Kidney epithelial cell (primary cell): ENCODE measurements at places on chromosomes 16 and 17.

- peak; percentile 23 for DNase-seq
Observed at GRCh38 chr16:50665128-50665878, 15.8 kb downstream of the SNX20 start.

- DNase-seq = no peak
Observed at GRCh38 chr16:27315333-27316037, 1.7 kb downstream of the IL4R start.

DNA sequence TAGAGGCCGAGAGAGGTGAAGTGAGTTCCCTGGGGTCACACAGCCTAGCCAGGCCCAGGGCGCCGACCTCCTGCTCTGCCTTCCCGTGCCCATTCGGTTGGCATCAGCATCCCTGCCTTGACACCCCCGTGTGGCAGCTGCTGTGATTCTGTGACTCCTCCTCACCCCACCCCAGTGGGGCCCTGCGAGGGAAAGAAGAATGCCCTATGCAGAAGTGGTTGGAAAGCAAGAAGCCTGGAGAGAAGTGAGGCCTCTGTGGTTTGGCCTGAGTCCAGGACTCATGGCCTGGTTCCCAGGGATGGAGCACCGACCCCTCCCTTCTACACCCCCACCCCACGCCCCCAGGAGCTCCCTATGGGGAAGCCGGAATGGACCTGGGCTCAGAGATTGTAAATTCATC, 296.2 kb downstream of the SEC14L1 start:
- no peak for DNase-seq

GRCh38 chr17:28166478-28166877, 124.0 kb downstream of the NLK start:
- no peak for DNase-seq

DNA sequence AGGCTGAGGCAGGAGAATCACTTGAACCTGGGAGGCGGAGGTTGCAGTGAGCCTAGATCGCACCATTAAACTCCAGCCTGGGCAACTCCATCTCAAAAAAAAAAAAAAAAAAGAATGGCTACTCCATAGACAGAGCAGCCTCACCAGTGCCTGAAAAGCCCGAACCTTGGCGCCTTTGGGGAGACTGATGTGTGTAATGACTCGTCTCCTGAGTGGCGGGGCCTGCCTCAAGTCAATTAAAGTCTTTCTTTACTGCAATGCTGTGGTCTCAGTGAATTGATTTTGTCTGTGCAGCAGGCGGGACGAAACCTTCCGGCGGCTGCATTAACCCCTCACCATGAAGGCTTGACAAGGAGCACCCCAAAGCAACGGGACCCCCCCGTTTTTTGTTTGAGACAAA, 3.5 kb upstream of the UQCC4 start:
- DNase-seq = no peak

DNA sequence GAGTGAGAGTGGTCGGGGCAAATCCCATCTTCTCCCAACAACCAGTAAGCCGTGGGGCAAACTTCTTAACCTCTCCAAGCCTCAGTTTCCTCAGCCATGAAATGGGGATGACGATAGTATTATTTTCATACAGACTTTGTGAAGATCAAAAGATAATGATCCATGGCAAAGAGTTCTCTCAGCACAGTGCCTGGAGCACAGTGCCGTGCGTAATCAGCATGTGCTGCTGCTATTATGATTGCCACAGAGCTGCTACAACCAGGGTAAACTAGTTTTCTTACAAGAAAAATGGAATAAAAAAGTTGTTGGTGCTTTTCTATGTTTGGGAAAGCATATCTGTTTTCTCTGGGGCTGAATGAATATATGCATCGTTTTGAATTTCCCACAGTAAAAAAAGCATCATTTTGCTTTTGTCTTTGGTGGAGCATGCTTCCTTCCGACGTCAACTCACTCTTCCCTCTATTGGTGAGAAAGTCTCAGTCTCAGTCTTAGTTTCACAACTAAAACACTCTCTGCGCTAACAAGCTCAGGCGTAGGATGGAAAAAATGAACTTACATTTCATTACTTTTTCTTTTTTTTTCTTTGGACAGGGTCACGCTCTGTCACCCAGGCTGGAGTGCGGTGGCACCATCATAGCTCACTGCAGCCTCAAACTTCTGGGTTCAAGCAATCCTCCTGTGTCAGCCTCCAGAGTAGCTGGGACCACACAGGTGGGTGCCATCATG, 37.2 kb downstream of the CDK5R1 start:
- DNase-seq = no peak
